Inflammatory macrophage (primary cell): ENCODE measurements at places on chromosomes 7 and 10.

DNA sequence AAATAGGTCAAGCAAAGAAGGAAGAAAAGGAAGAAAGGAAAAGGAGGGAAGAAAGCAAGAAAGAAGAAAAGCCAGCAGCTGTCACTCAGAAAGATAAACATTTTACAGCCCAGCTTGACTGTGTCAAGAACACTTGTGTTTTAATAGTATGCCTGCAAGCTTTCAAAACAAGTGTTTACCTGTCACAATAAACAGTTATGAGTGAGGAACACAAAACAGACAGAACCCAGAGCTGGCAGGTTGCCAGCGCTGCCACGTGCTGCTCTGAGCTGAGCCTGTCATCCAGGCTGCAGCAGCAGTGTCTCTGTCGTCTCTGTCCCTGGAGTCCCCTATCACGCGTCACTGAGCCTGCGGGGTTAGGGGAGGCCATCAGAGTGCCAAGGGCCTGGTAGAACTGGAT is 827.6 kb upstream of the AUTS2 start:
- no peak for DNase-seq

GRCh38 chr7:40531956-40532355 is 397.2 kb downstream of the SUGCT start:
- no peak for DNase-seq

DNA sequence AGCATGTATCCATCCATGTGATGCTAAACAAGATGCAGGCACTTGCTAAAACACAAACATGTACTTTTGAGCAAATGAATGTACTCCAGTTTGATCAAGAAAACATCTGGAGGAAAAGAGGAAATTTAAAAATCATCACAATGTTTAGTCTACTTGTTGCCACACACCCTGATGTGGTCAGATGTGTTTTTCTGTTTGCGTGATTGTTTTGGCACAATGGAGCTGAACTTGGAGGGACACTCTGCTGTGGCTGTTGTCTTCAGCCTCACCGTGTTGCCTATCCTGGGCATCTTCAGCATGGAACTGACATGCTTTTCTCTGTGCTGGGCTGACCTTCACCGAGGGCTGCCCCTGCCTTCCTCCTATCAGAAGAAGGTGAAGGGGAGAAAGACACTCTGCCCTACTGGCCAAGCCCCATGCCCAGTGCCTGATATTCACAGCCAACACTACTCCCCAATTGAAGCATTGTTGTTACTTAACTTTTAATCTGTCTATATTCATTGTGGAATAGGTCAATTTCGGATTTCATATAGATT is 268.3 kb upstream of the IGFBP3 start:
- no peak for DNase-seq

GRCh38 chr7:142803901-142804300 is 33.1 kb downstream of the PRSS2 start:
- DNase-seq: no peak

DNA sequence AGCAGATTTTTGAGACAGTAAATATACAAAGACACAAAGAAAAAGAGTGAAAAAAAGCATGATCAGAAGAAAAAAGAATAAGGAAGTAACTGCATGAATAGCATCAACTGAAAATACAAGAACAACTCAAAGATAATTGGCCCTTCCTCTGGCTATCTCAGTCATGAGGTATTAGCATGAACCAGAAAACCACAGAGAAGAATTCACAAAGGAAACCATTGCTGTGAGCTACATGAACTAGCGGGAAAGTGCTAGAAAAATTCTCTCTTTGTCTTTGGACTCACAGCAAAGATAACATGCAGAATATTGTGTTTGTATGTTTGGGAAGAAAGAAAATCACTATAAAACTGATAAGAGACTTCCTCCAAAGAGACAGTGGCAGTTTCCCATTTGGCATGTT is 82.9 kb downstream of the SORCS1 start:
- DNase-seq: no peak

- DNase-seq: no peak
Measured at GRCh38 chr7:47666164-47666862, 84.4 kb upstream of the TNS3 start.

GRCh38 chr10:124943301-124944092 is 1.6 kb downstream of the ZRANB1 start:
- peak; percentile 64 for DNase-seq

DNA sequence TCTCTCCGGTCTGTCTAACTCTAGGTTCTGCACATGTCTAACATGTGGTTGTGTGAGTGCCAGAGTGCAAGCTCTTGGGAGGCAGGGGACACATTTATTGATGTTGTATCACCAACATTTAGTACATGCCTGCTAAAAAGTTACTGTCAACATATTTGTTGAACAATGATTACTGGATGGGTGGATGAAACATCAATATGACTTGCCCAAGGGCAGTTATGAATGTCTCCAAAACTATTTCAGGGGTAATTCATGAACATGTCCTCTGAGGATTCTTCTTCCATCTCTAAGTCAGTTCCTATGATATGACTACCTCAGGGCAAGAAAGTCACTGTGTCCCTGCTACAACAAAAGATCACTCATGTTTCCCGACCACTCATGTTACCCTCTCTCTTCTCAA is 91.3 kb upstream of the STEAP1B start:
- no peak for DNase-seq

- no peak for DNase-seq
Measured at GRCh38 chr10:28215930-28216329, 86.9 kb downstream of the MPP7 start.

GRCh38 chr10:104424719-104425118 is 71.1 kb downstream of the CFAP58 start:
- DNase-seq: no peak

- DNase-seq: peak; percentile 79
Measured at GRCh38 chr10:110226543-110226925, 19.1 kb downstream of the MXI1 start.

- no peak for DNase-seq
Measured at GRCh38 chr10:131312478-131312836, 936 bp upstream of the TCERG1L start.

DNA sequence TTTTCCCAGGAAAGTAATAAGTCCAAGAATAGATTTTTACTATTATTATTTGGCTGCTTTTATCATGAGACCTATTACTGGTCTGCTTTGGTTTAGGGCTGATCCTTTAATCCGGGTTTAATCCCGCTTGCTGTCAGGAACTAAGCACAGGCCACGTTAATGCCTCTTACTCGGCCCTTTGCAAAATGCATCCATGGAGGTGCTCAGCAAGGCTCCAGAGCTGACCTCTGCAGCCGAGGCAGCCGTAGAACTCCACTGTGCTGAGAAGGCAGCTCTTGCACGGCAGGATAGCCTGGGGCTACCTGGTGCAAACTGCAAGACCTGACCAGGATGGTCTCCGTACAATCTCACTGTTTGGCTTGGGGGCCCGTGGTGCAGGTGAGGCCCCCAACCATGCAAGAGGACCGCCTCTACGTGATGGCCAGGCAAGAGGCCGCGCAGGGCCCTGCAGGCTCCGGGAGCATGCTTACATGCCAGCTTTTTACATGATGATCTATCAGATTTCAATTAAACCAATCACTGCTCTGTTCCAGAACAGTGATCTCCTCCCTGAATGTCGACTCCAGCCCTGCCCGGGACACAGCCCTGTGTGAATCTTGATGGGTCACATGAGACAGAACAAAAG is 10.4 kb upstream of the CALML3 start:
- DNase-seq: no peak

DNA sequence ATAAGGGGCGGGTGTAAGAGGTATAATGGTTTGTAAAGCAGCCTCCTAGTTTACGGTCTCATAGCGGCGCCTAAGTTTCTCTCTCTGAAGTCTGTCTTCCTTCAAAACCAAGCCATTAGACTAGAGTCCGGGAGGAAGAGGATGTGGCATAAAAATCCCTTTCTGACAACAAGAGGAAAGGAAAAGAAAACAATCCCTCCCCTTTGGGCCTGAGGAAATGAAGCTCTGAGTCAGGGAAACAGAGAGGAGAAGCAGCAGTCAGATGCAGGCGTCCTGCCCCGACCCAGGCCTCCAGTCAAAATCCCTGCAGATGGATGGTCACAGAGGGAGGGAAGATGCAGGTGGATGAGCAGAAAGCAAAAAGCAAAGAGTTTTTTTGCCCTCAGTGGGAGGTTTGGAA is 23.7 kb downstream of the PARP12 start:
- no peak for DNase-seq

GRCh38 chr7:45691155-45691656 is 117.0 kb downstream of the ADCY1 start:
- DNase-seq: no peak

DNA sequence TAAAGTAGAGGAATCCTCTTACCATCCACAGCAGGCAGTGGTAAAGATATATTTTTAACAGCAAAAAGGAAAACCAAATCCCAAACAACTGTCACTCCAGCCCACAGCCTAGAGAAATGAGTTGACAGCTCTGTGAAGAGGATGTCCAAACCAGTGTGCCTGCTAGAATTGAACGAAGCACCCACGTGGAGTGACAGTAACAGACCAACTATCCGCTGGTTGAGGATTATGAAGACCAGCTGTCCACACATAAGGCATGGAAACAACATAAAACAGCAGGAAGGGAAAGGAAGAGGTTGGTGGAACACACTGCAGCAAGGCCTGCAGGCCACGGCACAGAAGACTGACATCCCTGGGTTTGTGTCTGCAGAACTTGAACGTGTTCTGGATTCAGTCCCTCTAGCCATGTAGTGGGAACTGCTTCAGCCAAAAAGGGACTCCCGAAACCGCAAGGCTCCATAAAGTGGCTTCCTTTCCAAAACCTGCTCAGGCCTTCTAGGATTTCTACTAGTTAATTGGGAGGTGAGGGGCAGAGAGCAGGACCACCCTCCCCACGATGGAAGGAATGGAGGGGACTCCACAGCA is 324.4 kb downstream of the BICC1 start:
- DNase-seq: no peak

- DNase-seq: peak; percentile 27
Measured at GRCh38 chr7:143381427-143382125, 431 bp downstream of the ZYX start.

- DNase-seq: no peak
Measured at GRCh38 chr10:82982110-82982608, 1107.2 kb downstream of the NRG3 start.

GRCh38 chr10:75860009-75860408 is 428.6 kb downstream of the LRMDA start:
- no peak for DNase-seq

- DNase-seq: no peak
Measured at GRCh38 chr7:46839651-46840050, 742.3 kb downstream of the TNS3 start.

DNA sequence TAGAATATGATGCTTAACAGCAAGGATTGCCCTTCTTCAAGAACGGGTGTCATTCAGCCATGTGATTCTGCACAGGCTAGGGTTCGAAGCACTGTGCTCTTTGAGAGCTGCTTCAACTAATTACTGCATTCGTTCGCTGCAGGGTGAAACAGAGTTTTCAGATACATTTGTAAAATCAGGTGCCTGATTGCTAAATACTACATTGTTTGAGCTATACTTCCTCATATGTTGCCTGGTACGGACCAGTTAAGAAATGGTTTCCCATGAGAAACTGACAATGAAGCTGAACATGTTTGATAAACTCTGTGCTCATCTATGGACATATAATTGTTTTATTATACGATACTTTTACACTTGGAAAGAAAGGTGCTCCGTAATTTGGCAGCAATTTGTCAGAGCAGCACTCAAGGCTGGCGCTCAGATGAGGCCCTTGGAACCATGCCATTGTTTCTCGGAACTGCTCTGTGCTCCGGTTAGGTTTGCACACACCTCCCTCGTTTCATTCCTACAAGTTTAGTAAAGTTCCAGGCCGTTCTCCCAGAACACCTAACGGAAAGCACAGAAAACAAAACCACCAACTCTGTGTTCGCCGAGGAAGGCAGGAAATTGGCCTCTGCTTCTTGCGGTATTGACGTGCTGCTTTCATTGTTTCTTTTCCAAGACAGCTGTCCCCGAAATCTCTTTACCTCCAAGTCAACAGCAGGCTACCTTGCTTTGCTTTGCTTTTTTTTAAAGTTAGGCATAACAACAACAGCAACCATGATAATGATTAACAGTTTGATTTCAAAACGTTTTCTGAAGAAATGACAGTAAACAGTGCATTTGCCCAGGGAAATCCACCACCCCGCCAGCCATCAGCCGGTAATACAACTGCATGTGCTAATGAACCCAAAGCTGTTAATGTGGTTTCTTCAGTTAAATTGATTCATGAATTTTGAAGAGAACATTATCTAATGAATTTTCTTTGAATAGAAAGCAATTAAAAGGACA is 206.9 kb downstream of the EBF3 start:
- DNase-seq: peak; percentile 46

GRCh38 chr10:24382979-24383663 is 174.2 kb downstream of the KIAA1217 start:
- DNase-seq: no peak

GRCh38 chr10:52453501-52453900 is 139.4 kb downstream of the DKK1 start:
- DNase-seq: no peak

DNA sequence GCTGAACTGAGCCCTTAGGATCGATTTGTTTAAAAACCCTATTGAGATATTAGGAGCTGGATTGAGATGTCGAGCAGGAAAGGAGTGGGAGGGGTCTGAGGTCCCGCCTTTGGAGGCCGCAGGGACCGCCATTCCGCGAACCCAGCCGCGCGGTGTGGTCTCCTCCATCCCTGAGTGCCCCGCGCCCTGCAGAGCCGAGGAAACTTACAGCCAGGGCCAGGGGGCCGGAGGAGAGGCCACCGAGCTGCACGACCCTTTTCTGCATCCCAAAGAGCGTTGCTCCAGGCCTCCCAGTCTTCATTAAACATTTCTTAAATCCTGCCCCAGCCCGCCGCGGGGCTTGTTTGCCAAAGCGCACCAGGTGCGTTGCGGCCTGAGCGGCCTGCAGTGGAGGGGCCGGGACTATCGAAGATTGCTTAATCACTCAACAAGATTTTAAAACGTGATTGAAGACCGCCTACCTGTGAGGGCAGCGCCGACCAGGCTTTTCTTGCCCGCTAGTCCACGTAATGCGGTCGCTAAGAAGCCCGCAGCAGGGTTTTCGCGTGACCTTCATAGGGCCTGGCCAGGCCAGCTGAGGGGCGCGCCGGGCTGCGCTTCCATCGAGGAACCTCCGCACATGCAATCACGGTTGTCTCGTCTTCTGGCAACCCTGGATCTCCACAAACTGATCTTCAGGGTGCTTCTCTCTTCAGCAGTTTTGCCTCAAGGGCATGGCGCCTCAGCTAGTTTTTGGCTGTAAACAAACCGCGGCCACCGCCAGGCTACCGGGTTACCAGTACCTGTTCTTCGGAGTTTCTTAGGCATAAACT is 2.0 kb upstream of the CTBP2 start:
- no peak for DNase-seq
